ENCODE measurements at places on chromosomes 11 and 22.

DNA sequence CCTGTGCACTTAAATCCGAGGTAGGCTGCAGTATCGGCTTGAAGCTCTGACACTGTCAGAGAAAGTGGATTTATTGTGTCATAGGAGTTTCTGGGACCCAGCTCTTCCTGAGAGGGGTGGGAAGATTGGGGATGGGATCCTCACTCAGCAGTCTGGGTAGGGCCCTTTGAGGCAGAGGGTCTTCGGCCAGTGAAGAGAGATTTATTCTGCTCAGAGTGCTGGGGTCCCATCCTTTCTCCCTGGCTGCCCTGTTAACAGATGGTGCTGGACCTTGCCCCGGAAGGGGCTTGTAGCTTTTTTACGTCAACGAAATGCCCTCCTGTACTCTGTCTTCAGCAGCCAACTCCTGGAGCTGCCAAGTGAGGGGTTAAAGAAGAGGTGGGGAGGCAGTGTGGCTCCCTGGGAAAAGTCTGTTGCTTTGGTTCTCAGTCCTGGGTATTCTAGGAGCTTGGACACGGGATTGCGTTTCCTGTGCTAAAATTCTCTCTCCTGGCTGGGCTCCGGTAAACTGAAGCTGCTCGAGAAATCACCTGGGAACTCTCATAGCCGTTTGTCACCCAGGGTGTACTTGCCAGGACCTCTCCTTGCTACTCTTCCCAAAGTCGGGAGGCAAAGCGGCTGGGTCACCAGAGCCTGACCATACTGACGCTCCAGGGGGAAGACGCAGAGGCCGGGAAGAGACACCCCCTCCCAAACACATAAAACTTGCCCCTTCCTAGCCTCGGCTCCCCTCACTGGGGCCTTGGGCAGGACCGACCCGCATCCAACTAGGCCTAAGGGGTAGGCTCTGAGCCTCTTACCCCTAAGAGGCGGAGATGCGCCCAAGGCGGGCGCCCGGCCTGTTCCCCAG is 806 bp upstream of the SMDT1 start:
- H3K36me3 ChIP-seq = peaks cover 27% of the 10 kb centered on the region
- peak overlapping the region; percentile 98 for H3K4me3 ChIP-seq
- H3K27me3 ChIP-seq = no peaks in the 10 kb centered on the region
- H3K4me1 ChIP-seq = peaks cover 18% of the 10 kb centered on the region

DNA sequence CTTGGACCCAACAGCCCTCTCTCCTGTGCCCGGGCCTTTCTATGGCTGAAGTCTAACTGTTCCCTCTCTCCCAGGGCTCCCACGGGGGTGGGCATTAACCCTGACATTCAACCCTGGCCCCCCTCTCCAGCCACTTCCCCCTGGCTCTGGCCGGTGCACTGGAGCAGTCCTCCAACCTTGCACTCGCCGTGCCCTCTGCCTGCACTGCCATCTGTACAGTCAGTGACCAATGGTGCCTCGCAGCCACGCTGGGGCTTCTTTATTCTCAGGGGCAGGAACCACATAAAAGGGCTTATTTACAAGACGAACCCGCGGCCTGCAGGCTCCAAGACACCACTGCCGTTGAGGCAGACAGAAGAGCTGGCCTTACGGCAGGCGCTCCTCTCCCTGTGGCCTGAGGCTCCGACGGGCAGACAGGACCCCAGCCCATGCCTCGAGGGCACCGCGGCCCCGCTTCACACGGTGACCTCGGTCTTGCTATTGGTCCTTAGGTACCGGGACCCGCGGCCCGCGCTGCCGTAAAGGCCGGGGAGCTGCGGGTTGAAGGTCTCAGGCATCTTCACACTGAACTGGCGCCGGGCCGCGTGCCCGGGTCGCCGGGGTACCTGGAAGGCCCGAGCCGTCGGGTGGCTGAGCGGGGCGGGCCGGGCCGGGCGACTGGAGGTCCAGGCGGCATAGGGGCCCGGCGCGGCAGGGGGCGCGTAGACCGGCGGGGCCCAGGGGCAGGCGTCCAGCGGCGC is 5.4 kb downstream of the SHISA8 start:
- peaks cover 23% of the 10 kb centered on the region for H3K36me3 ChIP-seq
- peak overlapping the region; percentile 49 for H3K27ac ChIP-seq
- DNase-seq = no peak
- H3K27me3 ChIP-seq = peaks cover 29% of the 10 kb centered on the region
- H3K4me1 ChIP-seq = peaks cover 31% of the 10 kb centered on the region
- H3K4me3 ChIP-seq = peak overlapping the region; percentile 50

- H3K4me1 ChIP-seq = peaks cover 1% of the 10 kb centered on the region
- peaks cover 10% of the 10 kb centered on the region for H3K36me3 ChIP-seq
- H3K27ac ChIP-seq = no peak overlapping the region
These were observed 94.0 kb downstream of the AMBRA1 start for GRCh38 chr11:46499821-46500220.

DNA sequence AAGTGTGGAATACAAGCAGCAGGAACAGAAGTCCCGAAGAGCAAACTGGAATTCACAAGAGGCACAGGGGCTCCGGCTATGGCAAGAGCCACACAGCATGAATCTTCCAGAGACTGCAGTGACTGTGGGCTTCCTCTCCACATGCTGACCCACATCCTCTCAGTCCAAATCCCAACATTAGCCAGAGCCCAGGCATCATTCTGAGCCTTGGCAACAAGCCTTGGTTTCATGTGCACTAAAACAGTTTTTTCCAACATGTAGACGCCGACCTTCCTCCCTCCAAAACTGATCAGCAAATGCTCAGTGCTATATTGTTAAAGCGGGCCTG is 91.7 kb upstream of the CSNK2A3 start:
- H3K4me1 ChIP-seq = no peaks in the 10 kb centered on the region
- no peaks in the 10 kb centered on the region for H3K36me3 ChIP-seq
- no peak overlapping the region for H3K27ac ChIP-seq
- no peak overlapping the region for H3K4me3 ChIP-seq
- peaks cover 35% of the 10 kb centered on the region for H3K27me3 ChIP-seq

GRCh38 chr11:30328681-30329080 is 5.8 kb downstream of the ARL14EP start:
- no peak for DNase-seq
- H3K4me3 ChIP-seq = no peak overlapping the region
- H3K36me3 ChIP-seq = peaks cover 45% of the 10 kb centered on the region
- H3K27ac ChIP-seq = no peak overlapping the region

GRCh38 chr11:75539459-75540334 is 14.0 kb upstream of the GDPD5 start:
- peaks cover 2% of the 10 kb centered on the region for H3K36me3 ChIP-seq
- DNase-seq = no peak
- peak overlapping the region; percentile 85 for H3K27ac ChIP-seq
- H3K27me3 ChIP-seq = no peaks in the 10 kb centered on the region

DNA sequence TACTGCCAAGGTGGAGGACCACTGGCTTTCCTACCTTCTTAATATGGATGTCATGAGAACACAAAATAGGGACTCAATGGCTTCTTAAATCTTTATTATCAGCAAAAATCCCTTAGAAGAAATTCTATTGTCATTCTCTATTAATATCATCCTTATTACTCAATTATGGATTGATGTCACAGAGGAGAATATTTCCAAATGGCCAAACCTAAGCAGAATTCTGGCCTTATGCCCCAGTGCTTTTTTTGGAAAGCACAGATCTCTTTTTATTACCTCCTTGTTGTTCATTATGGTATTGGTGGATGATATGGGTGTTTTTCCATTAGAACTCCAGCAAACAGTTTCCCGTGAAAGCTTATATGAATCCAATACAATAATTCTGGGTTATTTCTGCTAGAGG is 9.9 kb downstream of the CRTAM start:
- peaks cover 25% of the 10 kb centered on the region for H3K36me3 ChIP-seq
- peak overlapping the region; percentile 98 for H3K27ac ChIP-seq
- H3K4me3 ChIP-seq = no peak overlapping the region
- no peaks in the 10 kb centered on the region for H3K27me3 ChIP-seq
- peaks cover 75% of the 10 kb centered on the region for H3K4me1 ChIP-seq

DNA sequence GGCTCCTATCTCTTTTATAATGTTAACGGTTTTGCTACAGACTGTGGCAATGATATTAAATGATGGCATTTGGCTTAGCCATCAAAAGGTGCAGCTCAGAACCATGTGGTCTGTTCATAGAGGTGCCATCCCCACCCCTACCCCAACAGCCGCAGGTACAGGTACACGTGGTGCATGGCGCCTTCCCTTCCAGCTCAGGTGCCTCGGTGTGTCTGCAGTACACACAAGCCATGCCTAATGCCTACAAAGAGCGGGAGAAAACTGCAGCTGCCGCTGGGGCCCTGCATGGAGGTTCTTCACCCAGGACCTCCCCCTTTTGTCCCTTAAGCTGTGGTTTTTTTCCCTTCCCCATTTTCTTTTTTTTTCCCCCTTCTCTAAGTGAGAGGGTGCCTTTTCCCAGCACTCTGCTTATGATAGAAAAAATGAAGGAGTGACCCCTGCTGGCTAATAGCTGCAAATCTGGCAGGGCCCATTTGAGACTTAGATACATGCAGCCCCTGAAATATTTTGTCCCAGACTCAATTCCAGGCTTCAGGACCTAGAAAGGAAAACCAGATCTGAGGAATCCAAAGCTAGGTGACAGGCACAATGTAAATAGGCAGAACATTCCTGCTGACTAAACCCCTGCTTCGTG is 6.5 kb downstream of the OR52M1 start:
- H3K27me3 ChIP-seq = peaks cover 66% of the 10 kb centered on the region
- H3K4me3 ChIP-seq = no peak overlapping the region
- H3K27ac ChIP-seq = no peak overlapping the region
- H3K4me1 ChIP-seq = no peaks in the 10 kb centered on the region
- no peak for DNase-seq

Data from effector memory CD8-positive, alpha-beta T cell (primary cell).